Epithelial cell of esophagus (primary cell): ENCODE measurements at places on chromosomes 16 and 17.

GRCh38 chr17:74769266-74769855, 6.8 kb downstream of the NAT9 start:
- no peak for DNase-seq

GRCh38 chr16:67441907-67442306, 11.0 kb downstream of the HSD11B2 start:
- DNase-seq: no peak

- DNase-seq: no peak
Observed at GRCh38 chr16:83418565-83418964, 389.2 kb upstream of the HSBP1 start.

DNA sequence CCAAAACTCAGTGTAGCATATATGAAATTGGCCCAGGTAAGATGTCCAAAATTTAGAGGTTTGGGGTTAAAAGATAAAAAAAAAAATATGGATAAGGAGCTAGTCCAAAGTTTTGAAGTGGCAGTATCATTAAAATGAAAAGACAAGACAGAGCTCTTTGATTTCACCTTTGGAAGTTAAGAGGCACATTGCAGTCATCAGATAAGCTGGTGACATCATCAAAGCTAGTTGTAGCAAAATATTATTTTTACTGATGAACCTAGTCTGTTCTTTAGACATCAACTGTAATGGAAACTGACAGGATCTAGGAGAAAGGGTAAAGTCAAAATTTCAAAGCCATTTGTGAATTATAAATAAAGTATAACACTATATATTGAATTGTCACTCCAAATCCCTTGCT, 603.7 kb upstream of the CDH8 start:
- DNase-seq: no peak

GRCh38 chr17:82344175-82344907, 10.8 kb upstream of the SECTM1 start:
- no peak for DNase-seq

DNA sequence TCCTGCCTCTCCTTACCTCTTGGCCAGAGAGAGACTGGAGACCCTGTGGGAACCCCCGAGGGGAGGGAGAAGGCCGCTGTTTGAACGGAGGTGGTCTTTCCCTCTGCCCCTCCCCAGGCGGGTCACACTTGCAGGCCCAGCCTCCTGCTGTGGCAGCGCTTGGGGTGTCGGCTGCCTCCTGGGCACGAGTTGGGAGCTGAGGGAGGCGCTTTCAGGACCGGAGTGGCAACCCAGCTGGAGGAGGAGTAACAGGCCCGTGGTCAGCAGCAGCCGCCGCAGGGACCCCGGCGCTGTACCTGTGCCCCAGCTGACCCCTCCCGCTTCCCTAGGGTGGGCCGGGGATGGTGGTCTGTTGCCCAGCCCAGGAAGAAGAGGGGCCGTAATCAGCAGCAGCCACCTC, 278.3 kb downstream of the SEC14L1 start:
- DNase-seq: no peak

DNA sequence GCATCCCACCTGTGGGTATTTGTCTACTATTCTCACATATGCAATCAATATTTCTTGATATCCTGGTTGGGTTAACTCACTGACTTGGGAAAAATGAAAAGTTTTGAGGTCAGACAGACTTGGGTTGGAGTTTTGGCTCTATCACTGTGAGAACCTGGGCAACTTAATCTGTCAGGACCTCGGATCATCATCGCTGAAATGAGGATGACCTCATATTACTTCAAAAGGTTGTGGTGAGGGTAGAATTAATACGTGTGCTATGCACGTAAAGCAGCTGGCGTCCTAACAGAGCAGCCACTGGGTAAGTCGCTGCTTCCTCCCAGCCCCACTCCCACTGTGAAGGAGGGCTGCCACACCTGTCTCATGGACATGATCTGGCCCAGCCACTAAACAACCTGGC, 57.3 kb downstream of the COG7 start:
- no peak for DNase-seq

DNA sequence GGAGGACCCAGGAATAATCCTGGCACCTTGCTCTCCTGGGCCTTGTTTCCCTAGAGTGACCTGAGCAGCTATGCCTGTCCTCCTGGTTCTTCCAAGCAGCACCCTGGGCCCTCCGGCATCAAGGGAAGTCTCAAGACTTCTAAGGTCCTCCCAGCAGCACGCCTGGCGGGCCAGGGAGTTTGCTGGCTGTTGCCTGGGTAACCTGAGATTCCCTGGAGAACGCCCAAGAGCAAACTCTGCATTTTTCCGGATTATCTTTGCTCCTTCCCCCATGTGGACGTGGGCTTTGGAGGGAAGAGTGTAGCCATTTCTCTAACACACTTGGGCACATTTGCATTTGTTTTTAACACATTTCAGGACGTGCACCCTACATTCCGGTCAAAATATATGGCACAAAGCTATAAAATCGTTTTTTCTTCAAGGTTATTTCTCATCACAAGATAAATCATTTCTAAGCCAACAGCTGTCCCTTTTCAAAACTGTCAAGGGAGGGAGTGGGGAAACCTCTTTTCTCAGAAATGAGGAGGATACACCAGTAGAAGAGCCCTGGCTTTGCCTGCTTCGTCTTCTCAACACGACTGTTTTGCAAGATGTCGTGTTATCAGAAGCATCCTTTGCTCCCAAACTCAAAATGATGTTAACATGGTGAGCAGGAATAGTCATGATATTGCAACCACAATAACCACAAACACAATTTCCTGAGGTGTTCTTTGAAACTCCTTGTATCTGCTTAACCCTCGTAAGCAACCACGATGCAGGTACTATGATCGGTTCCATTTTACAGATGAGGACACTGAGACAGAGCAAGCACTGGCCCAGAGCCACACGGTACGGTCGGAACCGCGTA, 116.5 kb downstream of the ADCY9 start:
- no peak for DNase-seq

GRCh38 chr17:79613195-79613772, 2.4 kb upstream of the RBFOX3 start:
- no peak for DNase-seq

GRCh38 chr16:105521-105920, 27.5 kb downstream of the MPG start:
- DNase-seq: no peak

DNA sequence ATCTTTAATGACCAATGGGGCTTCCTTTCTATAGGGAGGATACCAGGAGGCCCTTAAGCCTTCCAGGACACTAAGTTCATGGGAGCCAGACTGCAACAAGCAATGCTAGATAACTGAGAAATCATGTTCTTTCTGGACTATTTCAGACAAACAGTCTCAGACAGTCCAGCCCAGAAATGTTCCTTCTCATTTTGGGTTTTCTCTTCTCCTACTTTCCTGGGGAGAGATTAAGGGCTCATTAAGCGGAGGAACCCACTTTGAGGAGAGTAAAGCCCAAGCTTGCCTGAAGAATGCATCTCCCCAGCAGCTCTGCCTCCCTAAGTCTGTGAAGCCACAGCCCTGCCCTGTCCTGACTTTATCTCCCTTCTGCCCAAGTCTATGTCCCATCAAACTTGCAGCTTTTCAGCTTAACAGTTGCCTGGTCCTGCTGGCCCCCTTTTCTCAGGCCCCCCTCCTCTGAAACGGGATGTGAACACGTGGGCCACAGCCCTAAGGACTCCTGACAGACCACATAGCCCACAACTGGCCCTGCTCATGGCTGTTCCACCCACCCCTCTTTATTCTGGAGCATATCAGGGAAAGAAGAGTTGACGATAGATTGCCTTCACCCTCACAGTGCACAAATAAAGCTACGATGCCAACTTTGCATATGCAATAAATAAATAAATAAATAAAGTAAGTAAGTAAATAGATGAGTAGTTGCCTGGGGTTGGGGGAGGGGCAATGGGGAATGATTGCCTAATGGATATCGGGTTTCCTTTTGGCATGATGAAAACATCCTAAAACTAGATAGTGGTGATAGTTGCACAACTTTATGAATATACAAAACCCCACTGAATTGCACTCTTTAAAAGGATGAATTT, 111.0 kb downstream of the N4BP1 start:
- DNase-seq: peak; percentile 93

DNA sequence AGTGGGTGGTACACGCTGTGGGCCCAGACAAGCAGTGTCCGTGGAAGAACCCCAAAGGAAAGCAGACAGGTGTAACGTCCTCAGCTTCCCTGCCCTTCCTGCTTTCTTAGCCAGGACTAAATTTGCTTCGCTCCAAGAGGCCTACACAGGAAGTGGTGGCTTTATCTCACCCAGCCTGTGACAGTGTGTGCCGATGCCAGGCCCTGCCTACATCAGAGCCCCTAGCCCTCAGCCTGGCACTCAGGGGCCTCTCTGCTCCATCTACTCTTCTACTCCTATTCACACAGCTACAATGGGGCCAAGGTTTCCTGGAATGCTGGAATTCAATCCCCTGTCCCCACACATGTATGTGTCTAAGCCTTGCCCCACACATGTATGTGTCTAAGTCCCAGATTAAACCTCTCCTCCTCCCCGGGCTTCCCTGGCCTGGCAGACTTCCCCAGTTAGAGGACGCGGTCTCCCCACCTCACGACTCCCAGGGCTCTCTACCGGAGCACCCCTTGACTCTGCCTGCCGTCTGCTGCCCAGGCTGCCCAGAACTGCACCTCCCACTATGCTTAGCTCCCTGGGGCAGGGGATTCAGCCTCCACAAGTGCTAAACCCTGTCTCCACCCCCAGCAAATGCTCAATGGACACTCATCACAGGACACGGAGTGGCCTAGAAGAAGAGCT, 8.2 kb downstream of the PGAP3 start:
- no peak for DNase-seq

DNA sequence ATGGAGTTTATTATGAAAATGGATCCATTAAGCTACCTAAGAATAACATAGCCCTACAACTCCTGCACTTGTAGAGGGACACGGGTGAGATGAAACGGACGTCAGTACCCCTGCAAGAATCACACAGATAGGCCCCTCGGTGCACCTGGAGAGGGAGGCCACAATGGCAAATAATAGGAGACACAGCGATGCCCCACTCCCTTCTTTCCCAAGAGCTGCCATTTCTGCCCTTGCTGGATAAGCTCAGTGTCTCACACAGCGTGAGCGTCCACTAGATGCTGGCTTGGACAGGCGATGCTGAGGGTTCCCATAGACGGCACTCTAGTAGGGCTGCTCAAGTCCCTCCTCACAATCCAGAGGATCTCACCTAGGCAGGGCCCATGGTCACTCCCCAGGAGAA, 67.8 kb downstream of the ADCY9 start:
- DNase-seq: no peak

DNA sequence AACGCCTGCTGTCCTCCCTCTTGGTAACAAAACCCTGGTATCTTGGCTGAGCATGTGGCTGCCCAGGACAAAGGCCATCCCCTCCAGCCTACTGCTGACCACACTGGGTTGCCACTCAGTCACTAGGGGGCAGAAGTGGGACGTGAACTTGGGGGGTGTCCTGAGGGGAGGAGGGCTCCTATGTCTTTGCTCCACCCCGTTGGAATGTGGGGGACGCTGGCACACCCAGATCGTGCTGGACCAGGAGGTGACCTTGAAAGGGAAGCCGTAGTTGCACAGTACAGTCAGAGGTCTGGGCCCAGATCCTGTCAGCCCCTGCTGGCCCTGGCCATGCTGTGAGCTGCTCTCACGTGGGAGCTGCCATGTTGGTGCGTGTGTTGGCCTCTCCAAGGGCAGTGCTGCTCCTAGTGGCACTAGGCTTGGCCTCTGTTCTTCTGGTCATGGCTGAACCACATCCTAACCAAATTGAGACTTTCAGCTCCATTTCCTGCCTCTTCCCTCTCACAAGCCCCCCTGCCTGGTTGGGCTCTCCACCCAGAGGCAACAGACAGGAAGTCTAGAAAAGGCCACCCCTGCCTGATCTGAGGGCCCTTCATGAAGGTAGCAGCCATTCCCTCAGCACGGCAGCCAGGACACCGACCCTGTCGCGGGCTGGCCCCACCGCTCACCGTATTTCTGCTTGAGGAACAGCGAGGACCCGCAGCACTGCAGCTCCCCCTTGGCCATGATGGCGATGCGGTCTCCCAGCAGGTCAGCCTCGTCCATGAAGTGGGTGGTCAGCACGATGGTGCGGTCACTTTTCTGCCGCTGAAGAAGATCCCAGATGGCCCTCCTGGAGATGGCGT, 29.0 kb upstream of the RNPS1 start:
- DNase-seq: peak; percentile 8

GRCh38 chr16:90057738-90058173, 19.4 kb downstream of the PRDM7 start:
- DNase-seq: peak; percentile 71

DNA sequence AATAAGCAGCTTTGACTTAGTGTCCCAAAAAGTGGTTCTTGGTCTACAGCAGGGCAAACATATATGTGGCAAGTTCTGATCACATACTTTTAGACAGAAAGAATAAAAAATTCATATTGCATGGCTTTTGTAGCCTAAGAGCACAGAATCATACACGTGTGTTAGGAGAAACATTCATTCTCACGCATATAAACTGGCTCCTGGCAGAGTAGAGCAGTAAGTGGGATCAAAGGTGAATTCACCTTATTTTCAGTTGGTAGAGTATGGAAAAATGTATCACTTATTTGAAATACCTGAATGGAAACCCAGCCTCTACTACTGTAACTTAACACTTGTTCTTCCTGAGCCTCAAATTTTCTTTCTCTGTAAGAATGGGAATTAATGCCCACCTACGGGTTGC, 34.8 kb downstream of the DGKE start:
- no peak for DNase-seq

DNA sequence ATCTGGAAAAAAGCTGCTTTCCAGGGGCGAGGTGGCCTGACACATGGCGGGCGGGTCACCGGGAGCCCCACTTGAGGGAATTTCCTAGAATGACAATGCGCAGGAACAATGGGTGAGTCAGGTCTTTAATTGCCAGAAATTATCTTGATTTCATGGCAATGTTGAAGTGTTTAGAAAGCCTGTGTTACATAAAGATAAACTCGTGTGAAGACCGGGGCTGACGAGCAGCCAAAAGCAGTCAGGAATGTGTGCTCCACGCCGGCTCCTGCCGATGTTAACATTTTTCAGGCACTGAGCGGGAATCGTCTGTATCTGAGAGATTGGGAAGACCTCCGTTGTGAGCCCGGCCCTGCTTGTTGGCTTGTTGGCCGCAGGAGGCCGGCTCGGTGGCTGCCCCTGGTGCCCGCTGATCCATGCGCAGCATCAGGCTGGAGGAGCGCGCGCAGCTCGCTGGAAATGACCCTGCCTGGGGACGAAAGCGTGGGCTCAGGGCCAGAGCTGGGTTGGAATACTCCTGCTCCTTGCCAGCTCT, 353.1 kb downstream of the FOXL1 start:
- peak; percentile 54 for DNase-seq
